ENCODE measurements at places on chromosomes 7 and 10.

DNA sequence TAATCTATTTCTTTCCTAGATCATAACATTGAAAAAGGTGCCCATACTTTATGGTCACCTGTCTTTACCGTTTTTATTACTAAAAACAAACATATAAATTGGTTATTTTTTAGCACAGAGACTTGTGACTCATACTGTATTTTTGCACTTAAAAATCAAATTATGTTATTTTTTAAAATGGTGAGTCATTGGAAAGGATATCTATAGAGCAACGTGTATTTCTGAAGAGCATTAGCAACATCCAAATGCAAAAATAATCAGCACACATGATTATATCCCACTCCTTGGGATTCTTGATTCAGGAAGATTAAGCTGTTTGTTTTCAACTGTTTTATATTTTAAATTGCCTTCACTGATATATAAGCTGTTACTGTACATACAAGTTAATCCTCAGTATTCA, 40.7 kb upstream of the FMC1 start:
- DNase-seq: no peak

DNA sequence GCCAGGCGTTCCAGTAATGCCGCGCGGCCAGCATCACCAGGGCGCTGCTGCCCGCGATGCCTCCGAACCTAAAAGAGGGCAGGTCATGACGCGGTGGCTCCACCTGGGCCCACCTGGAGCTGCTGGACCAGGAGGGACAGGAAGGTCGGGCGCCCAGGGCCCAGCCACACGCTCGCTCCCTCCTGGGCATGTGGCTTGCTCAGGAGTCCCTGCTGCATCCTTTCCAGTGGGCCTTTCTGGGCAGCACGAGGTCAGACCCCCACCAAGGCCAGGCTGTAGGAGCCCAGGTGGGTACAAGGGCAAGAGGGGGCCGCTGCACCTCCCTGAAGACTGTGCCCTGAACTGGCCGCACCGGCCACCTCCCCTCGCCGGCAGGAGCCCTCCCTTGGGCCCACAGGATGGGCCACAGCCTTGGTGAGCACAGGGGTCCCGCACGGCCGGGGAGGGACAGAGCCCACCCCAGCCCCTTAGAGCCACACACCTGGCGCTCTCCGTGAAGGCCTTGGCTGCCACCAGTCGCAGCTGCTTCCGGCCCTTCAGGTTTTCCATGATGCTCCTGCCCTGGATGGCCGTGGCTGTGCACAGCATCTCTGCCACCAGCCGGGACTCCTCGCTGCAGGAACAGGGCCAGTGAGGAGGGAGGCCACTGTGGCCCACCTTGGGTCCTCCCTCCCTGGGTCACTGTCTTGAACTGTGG, 43.2 kb downstream of the CFAP46 start:
- DNase-seq: no peak

DNA sequence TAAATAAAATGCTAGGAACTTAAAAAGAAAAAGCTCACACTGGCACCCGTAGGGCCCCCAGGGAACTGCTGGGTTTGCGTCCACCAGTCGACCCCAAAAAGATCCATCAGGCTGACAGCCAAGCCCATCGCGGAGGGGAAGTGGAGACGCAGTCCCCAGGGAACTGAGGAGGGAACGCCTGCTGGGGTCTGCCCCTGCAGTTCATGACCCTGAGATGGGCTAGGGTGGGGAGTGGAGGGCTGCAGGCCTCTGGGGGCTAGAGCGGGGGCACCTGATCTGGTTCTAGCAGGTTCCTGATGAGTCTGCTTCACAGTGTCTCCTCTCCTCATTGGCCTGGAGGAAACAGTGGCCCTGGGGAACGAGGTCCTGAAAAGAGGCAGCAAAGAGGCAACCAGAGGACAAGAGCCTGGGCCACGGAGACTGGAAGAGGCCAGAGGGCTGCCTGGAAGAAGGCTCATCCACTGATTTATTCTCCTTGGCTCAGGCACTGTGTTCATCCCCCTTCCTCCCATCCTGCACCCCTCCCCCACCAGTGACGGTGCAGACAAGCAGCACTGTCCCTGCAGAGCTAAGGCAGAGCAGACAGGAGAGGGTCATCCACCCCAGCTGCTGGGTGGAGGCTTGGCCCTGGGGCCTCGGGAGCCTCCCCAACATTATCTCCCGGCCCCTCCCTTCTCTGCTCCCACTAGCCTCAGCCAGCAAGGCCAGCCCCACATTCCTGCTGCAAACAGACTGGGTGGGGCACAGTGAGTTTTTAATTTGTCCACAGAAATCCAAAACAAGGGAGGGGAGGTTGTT, 24.7 kb upstream of the HSPA12A start:
- no peak for DNase-seq

- DNase-seq: no peak
These were observed 133.3 kb downstream of the PFKFB3 start for GRCh38 chr10:6336016-6336415.

DNA sequence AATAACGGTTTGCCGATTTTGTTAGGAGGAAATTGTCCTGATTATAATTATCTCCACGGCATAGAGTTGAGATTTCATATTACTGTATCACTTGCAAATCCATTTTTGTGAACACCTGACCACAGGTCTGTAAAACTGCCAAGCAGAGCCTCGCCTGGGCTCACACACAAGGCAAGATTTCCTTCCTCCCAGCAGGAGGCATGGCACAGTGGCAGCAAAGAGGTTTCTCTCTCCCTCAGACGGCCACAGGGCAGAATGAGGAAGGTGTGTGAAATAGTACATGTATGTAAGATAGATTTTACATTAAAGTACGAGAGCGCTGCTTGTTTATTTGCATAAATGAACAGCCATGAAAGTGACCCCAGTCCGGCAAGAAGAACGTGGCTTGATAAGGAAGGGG, 130.1 kb downstream of the CELF2 start:
- no peak for DNase-seq

DNA sequence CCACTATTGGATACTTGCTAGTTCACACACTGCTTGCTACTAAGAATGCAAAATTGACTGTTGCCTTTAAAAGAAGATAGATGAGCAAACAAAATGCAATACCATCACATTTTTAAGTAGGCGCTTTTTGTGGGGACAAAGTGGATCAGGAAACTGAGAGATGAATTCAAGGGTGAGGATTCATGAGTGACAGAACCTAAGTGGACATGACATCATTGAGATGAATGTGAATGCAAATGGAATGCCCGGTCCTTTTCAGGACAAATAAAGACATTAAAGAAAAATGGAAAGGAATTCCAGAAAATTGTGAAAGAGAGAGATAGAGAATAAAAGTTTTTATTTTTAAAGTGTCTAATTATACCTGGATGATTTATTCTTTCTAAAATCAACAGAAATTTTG, 106.3 kb upstream of the AKR1E2 start:
- DNase-seq: no peak

DNA sequence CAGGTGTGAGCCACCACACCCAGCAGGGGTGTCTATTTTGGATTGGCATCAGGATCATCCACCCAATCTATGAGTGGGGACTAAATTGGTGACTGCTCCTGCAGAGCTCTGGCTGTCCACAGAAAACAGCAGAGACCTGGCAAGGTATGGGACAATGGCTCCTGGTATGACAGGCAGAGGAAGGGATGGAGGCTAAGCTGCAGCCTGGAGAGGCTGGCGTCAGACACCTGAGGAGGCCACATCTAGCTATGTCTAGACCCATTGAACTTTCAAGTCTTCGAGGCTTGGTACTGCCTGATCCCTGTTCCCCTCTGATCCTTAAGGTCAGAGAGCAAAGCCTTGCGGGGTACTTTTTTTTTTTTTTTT, 3.2 kb upstream of the SERPINE1 start:
- no peak for DNase-seq

DNA sequence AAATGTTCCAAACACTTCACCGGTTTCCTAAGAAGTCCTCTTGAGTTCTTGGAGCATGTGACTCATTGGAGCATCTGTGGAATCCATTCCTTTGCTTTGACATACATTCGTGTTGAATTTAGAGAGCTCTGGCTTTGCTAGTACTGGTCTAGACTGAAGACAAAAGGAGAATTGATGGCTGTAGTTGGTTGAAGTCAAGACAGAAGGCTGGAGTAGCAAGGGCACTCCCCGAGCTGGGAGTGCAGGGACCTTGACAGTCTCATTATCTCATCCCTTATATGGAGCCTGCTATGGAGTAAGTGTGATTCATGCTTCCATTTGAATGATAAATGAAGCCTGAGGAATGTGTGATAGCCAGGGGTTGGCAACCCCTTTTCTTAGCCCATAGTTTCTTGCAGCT, 1249.1 kb downstream of the TYW1 start:
- DNase-seq: no peak

DNA sequence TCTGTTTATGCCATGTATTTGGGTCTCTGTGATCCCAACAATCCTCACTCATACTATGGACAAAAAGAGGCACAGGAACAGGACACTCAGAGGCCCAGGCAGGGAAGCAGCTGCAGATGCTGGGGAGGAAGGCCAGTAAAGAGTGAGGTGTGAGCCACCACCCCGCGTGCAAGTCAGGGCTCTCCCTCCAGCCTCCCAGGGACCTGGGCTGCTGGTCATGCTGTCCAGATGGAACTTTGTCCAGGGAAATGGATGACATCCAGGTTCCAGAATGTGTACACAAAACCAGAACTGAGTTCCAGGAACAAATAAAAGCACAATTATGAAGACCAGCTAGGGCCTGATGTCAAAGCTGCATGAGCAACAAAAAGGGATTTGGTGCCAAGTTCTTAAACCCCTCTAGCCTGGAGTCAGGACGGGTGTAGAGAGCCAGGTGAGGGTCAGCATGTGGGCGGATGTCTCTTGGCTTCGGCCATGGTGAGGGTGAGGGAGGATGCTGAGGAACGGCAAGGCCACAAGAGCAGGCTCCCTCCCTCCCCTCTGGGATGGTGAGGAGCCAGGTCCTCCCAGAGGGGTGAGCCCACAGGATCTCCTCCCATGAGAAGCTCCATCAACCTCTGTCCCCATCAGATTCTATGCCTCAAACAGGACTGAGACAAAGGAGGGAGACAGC, 739.7 kb downstream of the PARD3 start:
- no peak for DNase-seq

DNA sequence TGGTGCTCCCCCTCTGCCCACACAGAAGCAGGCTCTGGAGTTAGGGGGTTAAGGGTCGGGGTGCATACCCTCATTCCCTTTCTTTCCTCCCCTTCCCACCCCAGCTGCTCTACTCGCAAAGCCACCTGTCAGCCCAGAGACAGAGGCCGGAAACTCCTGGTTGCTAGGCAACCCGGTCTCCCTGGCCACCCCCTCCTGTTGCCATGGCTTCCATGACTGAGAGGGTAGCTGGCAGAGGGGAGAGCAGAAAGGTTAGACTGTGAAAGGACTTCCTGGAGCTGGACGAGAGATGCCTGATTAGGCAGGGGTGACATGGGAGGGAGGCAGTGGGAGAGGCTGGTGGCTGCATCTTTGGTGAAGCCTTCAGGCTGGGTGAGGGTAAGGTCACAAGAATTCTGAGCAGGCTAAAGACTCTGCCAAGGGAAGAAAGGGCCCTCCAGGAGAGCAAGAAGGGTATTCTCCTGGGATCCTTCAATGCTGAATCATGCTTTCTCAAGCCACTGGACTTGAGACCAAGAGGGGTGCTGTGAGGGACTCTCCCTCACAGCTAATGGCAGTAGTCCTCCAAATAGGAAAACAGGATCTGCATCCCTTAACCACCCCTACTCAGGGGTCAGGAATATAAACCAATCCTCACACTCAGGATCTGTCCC, 5.4 kb downstream of the PSD start:
- DNase-seq: no peak

DNA sequence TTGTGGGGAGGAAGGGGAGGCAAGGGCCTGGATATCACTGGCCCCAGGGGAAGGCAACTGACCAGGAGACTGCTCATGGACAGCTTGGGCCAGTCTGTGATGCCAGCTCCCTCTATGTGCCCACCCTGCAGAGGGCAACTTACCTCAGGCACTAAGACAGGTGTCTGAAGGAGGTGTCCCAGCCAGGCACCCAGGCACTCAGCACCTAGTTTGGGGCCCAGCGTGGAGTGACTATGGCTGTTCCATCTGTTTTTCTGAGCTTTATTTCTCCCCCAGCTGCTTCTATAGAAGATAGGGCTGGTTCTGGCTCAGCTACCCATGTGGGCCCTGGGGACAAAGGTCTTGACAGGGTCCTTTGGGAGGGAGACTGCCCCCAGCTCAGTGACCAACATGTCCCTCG, 150.6 kb upstream of the PCBD1 start:
- no peak for DNase-seq

All from dermis microvascular lymphatic vessel endothelial cell (primary cell).